MCF 10A (cell line): ENCODE measurements at places on chromosomes 4 and X. TPM values are rescaled to one million over a fixed set of nuclear protein-coding genes. Genes with fewer than 3 reads are reported as not detected.
A peak's percentile ranks its signal among the peaks of the same experiment; 100 is the strongest.

DNA sequence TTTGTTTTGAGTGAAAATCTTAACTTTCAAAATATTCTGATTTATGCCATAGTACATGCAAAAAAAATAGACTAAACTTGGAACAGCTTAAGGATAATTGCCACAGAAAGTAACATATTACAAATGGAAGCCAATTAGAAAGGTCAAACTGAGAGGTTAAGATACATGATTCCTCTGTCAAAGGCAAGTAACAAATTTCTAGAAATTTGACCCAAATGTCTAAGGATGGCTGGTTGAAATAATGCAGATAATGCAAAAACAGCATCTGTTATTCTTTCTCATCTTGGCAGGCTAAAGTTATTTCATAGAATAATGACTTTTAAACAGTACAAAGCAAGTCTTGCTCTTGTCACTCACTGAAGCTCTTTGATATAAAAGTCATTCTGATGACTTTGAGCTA is 10.5 kb downstream of the FGF5 start:
- no peak for DNase-seq

DNA sequence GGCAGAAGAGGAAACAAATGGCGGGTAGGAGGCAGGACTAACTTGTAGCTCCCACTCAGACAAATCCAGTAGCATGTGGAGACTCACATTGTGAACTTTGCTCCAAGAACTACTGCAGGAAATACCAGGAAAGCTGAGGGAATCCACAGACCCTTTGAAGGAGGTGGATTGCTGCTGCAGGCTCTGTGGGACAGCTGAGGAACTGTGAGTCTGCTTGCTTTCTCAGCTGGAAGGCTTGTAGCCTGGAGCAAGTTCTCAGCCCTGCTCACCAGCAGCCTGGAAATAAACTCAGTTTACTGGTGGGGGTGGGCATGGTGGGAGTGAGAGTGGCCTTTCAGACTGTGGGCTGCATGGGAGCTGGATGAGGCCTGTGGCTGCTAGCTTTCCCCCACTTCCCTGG is 16.0 kb downstream of the RTL3 start:
- DNase-seq = no peak

DNA sequence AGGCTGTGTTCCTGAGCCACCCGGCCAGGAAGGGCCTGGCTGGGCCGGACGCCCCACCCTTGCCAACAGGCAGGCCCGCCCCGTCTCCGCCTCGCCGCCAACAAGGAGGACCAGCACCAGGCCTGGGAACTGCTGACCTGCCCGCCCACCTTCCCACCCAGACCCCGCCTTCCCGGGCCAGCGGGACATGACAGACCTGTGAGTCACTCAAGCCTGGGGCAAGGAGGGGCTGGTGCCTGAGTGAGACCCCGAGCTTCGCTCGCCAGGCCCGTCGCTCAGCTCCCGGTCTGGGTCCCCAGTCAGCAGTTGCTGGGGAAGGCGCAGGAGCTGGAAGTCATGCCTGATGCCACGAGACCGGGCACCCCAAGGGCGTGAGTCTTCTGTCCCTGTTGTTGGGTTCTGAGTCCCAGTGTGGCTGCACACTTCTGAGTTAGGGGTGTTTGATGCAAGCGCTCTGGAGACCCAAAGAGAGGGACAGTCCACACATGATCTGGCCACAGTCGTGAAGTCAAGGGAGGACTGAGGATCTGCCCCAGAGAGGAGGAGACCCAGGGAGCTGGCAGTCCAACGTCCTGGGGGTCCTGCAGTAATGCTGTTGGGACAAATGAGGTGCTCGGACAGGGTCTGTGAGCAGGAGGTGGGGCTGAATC is at the start of gene DNASE1L1:
Gene DNASE1L1, minus strand, starts transcription at position 33 of the 650 bp plus-strand sequence. CDS start 3,686 bp downstream, outside the sequence.
- peak; percentile 89 for DNase-seq

DNA sequence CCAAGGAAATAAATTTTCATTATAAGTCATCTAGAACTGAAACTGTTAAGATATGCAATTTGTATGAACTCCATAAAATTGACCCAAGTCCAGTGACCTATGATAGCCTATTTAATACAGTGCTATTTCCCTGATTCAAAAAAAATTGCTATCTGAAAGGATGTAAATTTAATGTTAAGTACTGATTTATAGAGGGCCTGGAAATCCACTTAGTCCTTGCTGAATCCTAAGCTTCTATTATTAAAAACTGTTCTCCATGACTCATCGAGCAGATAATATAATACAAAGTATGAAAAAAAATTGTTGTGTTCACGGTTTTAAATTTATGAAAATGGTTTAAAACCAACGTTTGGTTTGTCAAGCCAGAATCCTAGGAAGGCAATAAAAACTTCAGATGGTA is 704.8 kb upstream of the AADAT start:
- DNase-seq = no peak

Gene PAGE1
- total RNA-seq = not detected in 2 replicates

GRCh38 chr4:125951261-125951887 is 636.6 kb downstream of the FAT4 start:
- no peak for DNase-seq

Gene MAMLD1
- 1.7 and 1.9 TPM in 2 replicates for total RNA-seq

DNA sequence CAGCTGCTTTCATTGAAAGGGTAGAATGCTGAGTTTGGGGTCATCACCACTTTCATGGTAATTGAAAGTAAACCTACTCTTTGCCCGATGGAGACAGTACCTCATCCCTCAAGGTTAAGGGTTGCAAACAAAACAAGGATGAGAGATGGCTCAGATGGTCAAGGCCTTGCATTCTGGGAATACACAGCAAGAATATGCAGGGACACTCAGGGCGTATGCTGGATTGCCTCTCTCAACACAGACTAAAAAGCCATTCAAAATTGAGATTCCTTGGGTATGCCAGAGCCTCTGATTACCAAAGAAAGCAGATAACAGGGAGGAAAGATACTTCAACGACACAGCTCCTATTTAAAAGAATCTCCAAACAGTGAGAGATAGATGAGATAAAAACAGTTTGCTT is 310.4 kb downstream of the ARAP2 start:
- no peak for DNase-seq

DNA sequence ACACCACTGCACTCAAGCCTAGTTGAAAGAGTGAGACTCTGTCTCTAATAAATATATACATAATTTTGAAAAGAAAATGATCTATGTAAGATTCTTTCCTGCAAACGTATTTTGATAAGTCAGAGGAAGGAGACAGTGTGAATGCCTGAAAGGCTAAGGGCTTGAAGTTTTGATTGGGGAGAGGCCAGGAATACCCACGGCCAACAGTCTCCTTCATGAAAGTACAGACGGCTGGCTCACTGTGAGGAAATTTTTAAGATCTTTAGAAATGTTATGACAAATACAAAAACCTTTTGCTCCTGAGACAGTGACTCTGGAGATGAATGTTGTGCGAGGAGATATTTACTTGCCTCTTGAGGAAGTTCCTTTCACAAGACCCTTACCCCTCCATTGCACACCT is 111.4 kb upstream of the KLHL13 start:
- DNase-seq = no peak
